ENCODE measurements at places on chromosomes 6 and 20.

GRCh38 chr20:62350098-62350628 lies 16.9 kb downstream of the LAMA5 start:
- no peak for DNase-seq

DNA sequence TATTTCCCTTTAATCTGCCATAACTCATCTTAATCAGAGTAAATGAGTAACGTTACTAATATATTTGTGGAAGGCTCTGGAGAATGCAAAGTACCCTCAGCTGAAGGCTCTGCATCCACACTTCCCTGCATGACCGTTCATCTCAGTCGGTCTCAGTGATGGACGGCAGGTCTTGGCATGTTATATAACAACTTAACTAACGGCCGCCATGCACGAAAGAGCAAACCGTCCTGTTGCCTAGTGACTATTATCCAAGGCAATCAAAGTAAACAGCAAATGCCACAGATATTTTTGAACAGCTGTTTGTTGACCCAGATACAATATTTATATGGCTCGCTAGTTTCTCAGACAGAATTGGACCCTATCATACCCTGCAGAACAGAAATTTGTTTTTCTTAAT lies 194.9 kb upstream of the SMLR1 start:
- DNase-seq = no peak

DNA sequence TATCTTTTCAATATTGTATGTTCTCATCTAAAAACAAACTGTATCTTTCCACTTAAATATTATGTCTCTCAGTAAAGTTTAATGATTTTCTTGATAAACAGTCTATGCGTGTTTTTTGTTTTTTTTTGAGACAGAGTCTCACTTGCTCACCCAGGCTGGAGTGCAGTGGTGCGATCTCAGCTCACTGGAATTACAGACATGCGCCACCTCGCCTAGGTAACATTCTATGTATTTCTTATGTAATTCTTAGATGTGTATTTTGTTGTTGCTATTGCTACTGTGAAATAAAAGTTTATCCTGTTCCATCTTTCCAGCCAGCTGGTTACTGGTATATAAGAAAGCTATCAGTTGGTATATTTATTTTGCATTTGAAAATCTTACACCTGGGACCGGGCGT lies 29.4 kb downstream of the ABHD12 start:
- DNase-seq = no peak

DNA sequence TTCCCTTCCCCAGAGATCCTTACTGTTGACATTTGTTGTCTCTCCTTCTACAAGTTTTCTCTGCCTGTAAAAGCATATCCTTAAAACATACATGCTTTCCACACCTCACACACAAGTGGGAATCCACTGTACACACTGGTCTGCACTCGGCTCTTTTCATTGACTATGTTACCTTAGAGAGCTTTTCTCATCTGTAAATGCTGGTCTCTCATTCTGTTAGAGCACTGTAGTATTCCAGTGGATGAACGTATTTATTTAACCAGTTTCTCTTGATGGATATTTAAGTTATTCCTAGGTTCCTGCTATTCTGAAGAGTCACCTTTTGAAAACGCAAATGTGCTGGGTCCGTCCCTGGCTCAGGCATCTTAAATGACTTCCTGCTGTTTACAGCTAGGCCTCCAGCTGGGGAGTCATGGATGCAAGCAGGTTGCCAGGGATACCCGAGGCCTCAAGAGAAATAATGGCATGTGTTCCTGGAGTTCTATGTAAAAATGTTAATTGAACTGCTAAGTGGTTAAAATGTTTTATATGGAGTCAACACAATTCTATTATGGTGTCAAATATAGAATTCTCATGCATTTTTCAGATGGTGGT lies 61.1 kb upstream of the TGM3 start:
- no peak for DNase-seq

GRCh38 chr6:144999127-144999526 lies 714.0 kb downstream of the UTRN start:
- no peak for DNase-seq

DNA sequence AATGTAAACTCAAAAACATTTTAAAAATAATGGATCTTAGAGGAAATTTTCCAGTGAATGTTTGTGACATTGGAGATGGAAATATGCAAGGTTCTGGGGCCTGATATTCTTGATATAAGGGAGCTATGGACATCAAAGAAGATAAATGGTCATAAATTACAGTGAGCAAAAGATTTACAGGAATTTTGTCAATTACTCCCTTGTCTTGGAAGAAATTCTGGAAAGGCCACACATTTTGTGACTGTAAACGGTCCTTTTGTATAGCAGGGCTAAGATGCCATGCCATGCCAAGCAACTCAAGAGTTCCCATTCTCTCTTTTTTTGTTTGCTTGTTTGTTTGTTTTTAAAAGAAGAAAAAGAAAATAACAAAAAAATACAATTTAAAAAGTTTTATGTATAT lies 1186.2 kb upstream of the CITED2 start:
- no peak for DNase-seq

DNA sequence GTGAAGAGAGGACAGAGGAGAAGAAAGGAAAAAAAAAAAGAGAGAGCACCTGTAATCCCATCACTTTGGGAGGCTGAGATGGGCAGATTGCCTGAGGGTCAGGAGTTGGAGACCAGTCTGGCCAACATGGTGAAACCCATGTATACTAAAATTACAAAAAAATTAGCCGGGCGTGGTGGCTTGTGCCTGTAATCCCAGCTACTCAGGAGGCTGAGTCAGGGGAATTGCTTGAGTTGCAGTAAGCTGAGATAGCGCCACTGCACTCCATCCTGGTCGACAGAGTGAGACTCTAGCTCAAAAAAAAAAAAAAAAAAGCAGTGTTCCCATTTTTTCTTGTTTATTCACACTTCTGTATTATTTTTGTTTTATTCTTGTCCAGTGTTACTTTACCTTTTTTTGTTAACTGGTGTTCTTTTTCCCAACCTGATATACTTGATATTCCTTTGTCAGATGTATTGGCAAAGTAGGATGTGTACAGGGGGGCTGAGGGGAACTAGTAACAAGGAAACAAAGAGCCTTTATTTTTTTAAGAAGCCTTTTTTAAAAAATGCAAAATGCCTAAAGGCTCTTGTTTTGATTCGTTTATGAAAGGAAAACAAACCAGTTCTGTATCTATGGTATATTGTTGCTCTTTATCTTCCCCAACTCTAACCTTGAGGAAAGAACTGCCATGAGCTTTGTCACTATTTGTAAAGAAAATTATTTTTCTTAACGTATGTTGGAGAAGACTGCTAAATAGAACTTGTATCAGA lies 22.3 kb downstream of the COL19A1 start:
- DNase-seq = no peak

DNA sequence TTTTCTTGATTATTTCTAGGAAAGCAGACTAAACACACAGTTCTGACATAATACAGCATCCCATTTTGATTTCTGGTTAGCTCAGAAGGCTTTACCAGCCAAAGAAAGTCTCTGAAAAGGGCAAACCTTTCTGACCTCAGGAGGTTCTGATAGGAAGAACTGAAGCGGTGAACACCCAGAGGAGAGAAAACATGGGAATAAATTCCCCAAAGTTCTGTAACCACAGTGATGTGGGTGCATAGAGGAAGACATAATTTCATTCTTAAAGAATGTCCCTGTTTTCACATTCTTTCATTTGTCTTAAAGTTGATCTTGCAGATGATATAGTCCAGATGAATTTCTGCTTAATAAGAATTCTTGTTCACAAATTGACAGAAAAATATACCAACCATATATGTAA lies 60.3 kb downstream of the RSPO3 start:
- no peak for DNase-seq

GRCh38 chr6:7691675-7692452 lies 34.0 kb upstream of the BMP6 start:
- DNase-seq = no peak

DNA sequence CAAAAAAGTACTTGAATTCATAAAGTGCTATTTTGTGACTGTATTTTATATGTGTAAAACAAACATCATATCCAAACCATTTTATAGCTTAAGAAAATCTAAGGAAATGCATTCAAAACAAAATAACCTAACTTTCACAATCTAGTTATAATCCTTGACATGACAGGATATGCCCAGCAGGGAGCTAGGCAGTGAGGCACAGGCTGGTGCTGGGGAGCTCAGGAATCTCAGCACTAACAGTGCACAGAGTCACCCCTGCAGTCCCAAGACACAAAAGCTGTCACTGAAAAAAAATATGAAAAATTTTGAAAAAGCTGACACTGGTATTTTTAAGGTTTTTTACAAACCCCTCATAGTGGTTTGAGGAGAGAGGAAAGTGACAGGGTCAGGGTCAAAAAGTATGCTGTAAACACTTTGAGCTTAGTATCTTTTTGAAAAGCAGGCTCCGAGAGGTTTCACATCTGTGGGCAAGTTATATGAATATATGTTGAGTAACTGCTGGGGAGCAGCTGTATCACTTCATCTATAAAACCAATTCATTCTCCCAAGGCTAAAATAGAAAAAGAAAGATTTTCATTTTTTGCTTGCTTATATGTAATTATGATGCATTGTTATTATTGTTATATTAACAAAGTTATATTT lies 24.1 kb downstream of the LGSN start:
- DNase-seq = no peak

DNA sequence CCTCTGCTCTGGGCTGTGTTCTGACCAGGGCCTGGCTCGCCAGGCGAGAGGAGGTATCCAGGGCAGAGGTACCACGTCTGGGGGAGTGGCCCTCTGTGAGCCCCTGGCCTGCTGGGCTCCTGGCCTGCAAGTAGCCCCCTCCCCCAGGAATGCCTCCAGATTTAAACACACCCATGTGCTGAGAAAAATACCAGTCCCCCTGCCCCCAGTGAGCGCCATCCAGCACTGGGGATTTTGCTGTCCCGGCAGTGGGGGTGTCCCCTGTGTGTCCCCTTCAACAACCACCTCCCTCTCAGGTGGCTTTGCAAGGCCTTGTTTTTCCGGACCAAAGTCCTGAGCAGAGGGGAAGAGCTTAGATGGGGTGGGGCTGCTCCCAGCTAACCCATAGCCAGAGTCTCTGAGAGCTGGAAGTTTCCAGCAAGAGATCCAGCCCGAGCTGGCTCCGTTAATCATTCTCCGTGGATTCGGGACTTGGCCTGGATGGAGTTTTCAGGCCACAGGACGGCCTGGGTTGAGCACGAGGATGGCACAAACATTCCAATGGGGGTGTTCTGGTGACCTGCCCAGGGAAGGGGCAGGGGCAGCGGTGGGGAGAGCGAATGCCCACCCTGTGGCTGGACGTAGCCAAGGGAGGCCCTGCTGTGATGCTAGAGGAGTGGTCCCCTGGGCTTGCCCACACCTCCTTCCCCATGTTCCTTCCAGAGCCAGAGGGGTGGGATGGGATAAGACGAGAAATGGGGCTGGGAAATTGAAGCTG lies 29.0 kb downstream of the PCK1 start:
- no peak for DNase-seq

- DNase-seq = no peak
These were observed 24.2 kb downstream of the PRDM1 start for GRCh38 chr6:106110164-106110826.

GRCh38 chr6:45076217-45076930 lies 251.8 kb upstream of the RUNX2 start:
- DNase-seq = no peak

- no peak for DNase-seq
These were observed 1.2 kb upstream of the CD24 start for GRCh38 chr6:106975738-106976064.

GRCh38 chr6:51129043-51129442 lies 310.4 kb downstream of the TFAP2B start:
- DNase-seq = no peak

DNA sequence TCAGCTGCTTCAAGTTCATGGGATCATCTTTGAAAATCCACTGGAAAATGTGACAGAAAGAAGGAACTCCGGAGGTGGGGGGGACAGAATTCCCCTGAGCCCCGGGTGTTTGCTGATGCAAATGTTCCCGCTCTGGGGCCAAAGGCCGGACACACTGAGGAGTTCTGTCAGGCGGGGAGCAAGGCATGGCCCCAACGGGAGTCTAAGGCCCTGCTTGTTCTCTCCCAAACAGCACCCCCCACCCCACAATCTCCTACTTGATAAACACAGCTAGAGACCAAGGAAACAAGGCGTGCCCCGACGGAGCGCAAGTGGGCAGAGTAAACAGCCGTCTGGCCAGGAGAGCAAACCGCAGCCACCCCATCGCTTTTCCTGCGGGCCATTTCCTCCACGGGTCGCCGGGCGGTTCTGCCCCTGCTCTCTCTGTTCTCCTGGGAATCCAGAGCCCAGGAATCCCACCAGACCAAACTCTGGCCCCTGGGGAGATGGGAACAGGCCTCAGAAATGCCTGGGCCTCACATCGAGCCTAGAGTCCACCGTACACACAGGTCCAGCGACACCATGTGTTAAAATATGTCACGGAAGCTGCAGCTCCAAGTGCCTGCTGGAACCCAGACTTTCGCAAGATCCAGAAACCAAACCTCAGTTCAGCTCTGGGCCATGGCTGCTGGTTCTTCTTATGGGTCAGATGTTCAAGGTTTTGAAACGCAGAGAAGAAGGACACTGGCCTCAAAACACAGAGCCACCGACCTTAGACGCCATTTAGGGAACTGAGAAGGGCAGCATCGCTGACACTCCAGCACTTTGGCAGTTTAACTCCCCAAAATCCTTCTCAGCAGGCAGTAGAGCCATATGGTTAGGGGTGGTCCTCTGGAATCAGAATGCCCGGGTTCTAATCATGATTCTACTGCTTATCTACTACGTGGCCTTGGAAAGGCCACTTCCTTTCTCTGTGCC lies 104.2 kb downstream of the PREX1 start:
- DNase-seq = no peak

GRCh38 chr6:160274871-160275510 lies 16.4 kb upstream of the SLC22A2 start:
- no peak for DNase-seq

DNA sequence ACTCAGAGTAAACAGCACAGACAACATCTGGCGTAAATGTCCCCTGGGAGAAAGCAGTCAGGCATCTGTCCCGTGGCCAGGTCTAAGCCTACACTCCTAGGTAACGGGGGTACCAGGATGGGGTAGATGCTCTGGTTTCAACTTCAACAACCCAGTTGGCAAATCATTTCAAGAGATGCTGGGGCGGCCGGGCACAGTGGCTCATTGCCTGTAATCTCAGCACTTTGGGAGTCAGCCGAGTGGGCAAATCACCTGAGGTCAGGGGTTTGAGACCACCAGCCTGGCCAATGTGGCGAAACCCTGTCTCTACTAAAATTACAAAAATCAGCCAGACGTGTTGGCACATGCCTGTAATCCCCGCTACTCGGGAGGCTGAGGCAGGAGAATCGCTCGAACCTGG lies 12.3 kb downstream of the PREX1 start:
- DNase-seq = no peak
